A549 (cell line): ENCODE measurements at places on chromosomes 1 and 21.
A peak's percentile ranks its signal among the peaks of the same experiment; 100 is the strongest.

- DNase-seq = peak; percentile 39
These were observed 303.6 kb downstream of the USH2A start for GRCh38 chr1:216119600-216119999.

DNA sequence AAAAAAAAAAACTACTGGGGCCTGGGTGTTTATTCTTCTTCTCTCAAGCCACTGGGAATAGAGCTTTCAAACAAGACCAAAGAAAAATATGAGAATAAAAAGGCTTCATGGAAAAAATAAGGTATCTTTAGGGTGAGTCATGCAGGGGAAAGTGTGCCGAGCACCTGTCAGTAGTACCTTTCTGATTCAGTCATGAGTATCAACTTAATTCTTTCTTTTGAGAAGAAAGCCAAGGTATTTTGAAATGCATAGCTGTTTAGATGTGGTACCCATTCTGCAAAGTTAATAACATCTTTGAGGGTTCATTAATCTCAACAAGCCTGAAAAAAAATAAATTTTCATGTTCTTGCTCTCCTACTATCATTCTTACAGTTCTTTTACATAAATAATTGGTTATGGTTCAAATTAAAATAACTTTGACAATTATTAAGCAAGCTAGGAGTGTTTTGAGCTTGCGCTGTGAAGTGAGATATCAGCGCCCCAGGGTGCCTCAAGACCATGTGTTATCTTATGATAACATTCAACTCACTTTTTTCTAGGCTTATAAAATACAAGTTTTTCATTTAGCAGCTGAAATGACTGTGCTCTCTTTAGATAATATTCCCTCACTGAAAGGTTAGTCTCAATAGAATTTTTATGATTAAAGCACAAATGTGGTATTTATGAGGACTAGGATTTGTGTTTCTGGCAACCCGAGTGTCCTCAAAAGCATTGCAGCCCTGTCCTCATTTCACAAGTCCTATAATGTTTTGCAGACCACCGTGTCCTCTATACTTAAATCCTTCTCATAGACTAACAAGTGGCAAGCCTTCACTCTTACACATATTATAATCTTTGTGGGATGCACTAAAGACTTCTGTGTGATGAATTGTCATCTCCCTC is 138.6 kb downstream of the SLC44A5 start:
- no peak for DNase-seq

DNA sequence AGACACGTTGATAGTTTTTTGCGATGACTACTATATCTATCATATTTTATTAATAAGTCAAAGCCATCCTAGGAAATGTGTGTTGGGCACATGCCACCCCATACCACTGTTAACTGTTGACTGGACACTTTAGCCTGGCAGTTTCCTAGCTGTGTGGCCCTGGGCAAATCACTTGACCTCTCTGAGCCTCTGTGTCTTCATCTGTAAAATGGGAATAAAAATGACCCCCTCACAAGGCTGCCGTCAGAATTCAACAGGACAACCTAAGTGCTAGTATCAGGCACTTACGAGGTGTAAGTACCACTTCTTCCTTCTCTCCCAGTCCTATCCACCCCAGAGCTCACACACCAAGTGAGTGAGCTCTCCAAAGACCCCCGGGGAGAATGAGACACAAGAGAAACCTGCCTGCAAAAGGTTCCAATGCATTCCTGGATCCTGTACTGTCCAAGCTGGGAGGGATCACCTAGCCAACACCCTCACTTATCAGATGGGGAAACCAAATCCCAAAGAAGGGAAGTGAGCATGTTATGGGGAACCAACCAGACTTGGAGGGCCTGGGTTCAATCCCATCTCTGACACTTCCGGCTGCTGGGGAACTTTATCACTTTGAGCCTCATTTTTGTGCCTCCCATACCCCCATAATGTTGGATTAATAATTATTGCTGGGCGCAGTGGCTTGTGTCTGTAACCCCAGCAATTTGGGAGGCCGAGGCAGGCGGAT is 24.9 kb downstream of the HSPG2 start:
- DNase-seq = no peak

- no peak for DNase-seq
These were observed 127.9 kb downstream of the URB2 start for GRCh38 chr1:229753764-229754551.
